ENCODE measurements at places on chromosomes 3 and 15. TPM values are rescaled to one million over a fixed set of nuclear protein-coding genes. Genes with fewer than 3 reads are reported as not detected.

Gene RTP4
- total RNA-seq, result 24.1 TPM

GRCh38 chr3:46089237-46090011 is 62.1 kb upstream of the XCR1 start:
- no peak overlapping the region for H3K4me3 ChIP-seq
- no peak overlapping the region for H3K27ac ChIP-seq
- peaks cover 27% of the 10 kb centered on the region for H3K27me3 ChIP-seq
- peaks cover 13% of the 10 kb centered on the region for H3K36me3 ChIP-seq

Gene TBCCD1
- 11.9 TPM for total RNA-seq

Gene ADAMTS17
- total RNA-seq, result 0.68 TPM

DNA sequence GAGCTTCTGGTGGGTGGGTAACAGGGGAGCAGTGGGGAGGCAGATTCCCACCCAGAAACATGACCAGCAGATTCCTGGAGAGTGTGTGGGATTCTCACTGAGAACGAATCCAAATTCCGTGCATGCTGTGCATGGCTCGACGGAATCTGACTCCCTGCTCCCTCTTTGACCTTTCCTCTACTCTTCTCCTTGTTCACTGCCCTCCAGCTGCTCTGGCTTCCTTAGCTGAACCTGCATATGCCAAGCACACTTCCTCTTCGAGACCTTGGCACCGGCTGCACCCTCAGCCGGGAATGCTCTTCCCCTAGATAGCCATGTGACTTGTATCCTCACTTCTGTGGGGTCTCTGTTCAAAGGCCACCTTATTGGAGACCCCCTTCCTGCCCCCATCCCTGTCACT is 6.3 kb downstream of the INSYN1 start:
- H3K27me3 ChIP-seq, result peaks cover 36% of the 10 kb centered on the region
- no peaks in the 10 kb centered on the region for H3K4me1 ChIP-seq
- no peak for DNase-seq
- H3K36me3 ChIP-seq, result no peaks in the 10 kb centered on the region
- H3K4me3 ChIP-seq, result no peak overlapping the region
- H3K27ac ChIP-seq, result no peak overlapping the region

DNA sequence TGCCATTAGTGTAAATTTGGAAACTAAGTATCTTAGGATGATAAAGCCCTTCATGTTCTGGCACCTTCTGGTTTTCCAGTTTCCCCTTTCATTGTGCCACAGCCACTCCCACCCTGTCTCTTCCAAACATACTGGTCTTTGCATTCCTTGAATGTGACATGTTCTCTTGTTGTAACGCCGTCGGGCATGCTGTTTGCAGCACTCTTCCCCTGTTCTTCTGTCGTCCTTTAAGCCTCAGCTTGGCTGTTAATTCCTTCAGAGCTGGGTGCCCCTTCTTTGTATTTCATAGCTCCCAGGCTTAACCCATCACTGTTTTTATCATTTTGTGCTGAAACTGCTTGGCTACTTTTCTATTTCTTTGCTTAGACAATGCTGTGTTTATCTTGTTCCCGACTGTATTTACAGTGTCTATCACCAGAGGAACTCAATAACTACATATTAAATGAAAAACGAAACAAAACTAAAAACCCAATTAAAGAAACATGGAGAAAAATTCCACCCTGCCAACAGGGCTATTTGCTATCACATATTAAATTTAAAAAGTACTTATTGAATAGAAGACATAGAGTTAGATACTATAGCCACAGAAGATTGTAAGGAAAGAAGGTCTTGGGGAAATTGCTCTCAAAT is 95.4 kb upstream of the KCNAB1 start:
- H3K4me3 ChIP-seq, result no peak overlapping the region
- DNase-seq, result no peak
- H3K4me1 ChIP-seq, result no peaks in the 10 kb centered on the region
- H3K36me3 ChIP-seq, result no peaks in the 10 kb centered on the region
- no peak overlapping the region for H3K27ac ChIP-seq
- peaks cover 25% of the 10 kb centered on the region for H3K27me3 ChIP-seq

Gene LCTL
- not detected for total RNA-seq

Gene CAND2
- not detected for total RNA-seq

DNA sequence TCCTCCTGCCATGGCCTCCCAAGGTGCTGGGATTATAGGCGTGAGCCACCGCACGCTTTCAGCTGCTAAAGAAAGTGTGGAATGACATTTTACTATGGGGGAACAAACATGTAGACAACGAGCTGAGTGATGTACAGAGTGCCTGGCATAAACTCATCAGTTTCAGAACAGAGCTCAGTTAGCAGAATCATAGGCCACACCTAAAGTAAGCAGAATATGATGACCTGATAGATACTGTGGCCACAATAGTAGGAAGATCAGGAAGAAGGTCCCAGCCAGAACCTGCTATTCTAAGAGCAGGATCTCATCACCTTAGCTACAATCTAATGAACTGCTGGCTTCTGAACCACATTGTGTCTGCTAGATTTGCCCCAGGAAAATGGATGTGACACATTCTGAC is 158.3 kb downstream of the TPRG1 start:
- H3K4me1 ChIP-seq, result peaks cover 80% of the 10 kb centered on the region
- peaks cover 37% of the 10 kb centered on the region for H3K36me3 ChIP-seq
- no peak for DNase-seq
- H3K4me3 ChIP-seq, result no peak overlapping the region

Gene ACOX2
- total RNA-seq, result not detected

Gene CHRNA5
- total RNA-seq, result 2.1 TPM

- no peaks in the 10 kb centered on the region for H3K36me3 ChIP-seq
- DNase-seq, result no peak
- H3K27ac ChIP-seq, result no peak overlapping the region
Measured at GRCh38 chr3:62046326-62046725, 327.0 kb downstream of the FEZF2 start.

DNA sequence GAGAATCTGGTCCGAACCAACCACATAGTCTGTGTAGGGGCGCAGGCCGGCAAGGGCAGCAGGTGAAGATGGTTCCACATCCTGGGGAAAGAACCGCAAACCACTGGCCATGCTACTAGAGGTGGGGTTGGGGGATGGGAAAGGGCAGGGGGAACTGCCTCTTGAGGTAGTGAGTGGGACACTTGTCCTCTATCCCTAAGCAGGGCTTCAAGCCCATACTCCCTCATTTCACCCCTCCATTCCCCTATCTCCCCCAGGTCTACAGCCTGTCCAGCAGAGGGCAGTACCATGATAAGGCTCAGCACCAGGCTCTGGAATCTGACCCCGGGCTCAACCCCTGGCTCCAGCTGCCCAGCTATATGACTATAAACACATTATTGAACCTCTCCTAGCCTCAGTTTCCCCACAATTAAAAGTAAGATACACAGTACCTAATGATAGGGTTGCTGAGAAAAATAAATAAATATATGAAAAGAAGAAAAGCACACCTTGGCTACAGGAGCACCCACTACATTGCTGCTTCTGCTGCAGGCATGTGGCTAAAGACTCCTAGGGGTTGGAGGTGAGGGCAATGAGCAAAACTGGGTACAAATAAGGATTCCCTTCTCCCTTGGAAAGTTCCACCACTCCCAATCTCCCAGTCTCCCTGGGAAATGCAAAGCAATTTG is 6.3 kb downstream of the GORASP1 start:
- H3K27me3 ChIP-seq, result no peaks in the 10 kb centered on the region
- H3K4me3 ChIP-seq, result no peak overlapping the region

Gene MED12L
- total RNA-seq, result 1.6 TPM

Gene ZNF860
- 0.08 TPM for total RNA-seq

Gene C3orf49
- total RNA-seq, result not detected

GRCh38 chr15:33234020-33234461 is 39.5 kb upstream of the FMN1 start:
- no peak for DNase-seq
- no peaks in the 10 kb centered on the region for H3K36me3 ChIP-seq
- H3K27me3 ChIP-seq, result peaks cover 8% of the 10 kb centered on the region
- no peak overlapping the region for H3K27ac ChIP-seq

- no peak overlapping the region for H3K27ac ChIP-seq
- no peak for DNase-seq
- H3K4me1 ChIP-seq, result no peaks in the 10 kb centered on the region
- no peaks in the 10 kb centered on the region for H3K27me3 ChIP-seq
- H3K4me3 ChIP-seq, result no peak overlapping the region
Measured at GRCh38 chr3:101602731-101603130, 28.8 kb downstream of the PCNP start.

Gene TAMM41
- 19.5 TPM for total RNA-seq

DNA sequence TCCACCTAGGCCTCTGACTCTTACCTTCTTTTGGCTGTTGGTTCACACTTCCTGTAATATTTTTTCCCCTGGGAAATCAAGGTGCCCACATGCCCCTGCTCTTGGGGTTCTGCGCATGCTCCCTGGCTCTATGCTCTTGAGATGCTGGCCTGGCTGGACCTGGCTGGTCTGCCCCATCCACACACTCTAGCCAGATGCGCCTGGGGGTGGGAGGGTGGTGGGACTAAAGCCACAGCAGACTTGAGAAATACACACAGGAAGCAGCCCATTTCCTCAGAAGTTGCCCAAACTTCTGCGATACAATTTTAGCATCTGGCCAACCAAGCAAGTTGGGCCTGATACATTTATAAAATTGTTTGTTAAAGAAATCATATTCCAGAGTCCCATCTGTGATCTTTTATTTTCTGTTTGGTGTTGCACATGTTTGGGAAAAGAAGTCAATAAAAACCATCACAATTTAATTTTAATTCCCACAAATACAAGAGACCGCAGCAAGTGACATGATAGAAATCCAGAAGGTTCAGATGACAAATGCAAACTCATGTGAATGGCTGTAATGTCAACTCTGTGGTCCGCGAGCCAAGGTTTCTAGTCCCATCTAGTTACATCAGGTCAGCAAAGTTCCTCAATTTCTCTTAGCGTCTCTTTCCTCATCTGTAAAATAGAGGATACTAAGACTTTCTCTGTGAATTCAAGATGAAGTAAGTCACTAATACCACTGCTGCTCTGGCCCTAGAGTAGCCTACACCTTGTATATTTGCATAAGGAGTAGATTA is 55.9 kb upstream of the MEF2A start:
- H3K4me3 ChIP-seq, result no peak overlapping the region
- H3K27me3 ChIP-seq, result no peaks in the 10 kb centered on the region
- peaks cover 21% of the 10 kb centered on the region for H3K4me1 ChIP-seq
- DNase-seq, result no peak

- no peak overlapping the region for H3K4me3 ChIP-seq
- no peaks in the 10 kb centered on the region for H3K36me3 ChIP-seq
- no peaks in the 10 kb centered on the region for H3K27me3 ChIP-seq
Measured at GRCh38 chr3:59502806-59503205, 453.0 kb upstream of the CFAP20DC start.

- no peaks in the 10 kb centered on the region for H3K4me1 ChIP-seq
- H3K27me3 ChIP-seq, result peaks cover 15% of the 10 kb centered on the region
- no peak overlapping the region for H3K27ac ChIP-seq
- no peak for DNase-seq
Measured at GRCh38 chr15:73882761-73883419, 9.5 kb downstream of the TBC1D21 start.

Gene SLC9C1
- not detected for total RNA-seq

Gene HCN4
- total RNA-seq, result not detected

DNA sequence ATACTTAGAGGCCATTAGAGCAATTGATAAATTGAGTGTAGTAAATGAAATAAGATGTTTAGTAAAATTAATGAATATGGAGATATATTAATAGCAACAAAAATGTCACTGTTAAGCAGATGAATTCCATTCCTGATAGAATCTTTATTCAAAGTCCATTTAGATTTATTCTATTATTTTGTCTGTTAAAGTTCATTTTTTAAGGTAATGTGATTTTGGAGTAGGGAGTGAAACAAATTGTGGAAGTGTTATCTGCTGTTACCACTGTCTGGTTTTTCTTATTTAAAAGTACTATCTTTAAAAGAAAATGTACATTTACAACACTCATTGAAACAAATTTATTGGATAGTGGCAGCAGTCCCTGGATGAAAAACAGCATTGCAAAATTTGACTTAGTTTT is 70.4 kb downstream of the PPM1L start:
- peaks cover 3% of the 10 kb centered on the region for H3K27me3 ChIP-seq
- DNase-seq, result no peak
- H3K36me3 ChIP-seq, result no peaks in the 10 kb centered on the region
- H3K27ac ChIP-seq, result no peak overlapping the region

Gene SLC51A
- total RNA-seq, result not detected

DNA sequence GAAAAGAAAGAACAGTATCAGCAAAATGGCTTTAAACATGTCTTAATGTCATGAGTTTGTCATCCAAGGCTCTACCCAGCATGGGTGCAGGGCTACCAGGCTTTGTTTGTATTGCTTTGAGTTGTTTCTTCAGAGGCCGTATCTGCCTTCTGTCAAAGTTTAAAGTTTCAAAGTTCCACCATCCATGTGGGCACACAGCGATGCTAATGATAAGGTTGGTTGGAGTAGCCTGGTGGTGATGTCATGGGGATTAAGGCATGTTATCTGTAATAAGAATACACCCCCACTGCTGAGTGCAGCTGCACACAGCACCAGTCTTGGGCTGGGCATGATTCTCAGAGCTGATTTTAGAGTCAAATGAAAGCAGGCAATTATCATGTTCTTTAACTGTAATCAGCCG is 72.0 kb upstream of the LRTM1 start:
- H3K4me3 ChIP-seq, result no peak overlapping the region
- H3K27ac ChIP-seq, result no peak overlapping the region
- H3K27me3 ChIP-seq, result no peaks in the 10 kb centered on the region
- DNase-seq, result no peak
- no peaks in the 10 kb centered on the region for H3K4me1 ChIP-seq
- H3K36me3 ChIP-seq, result no peaks in the 10 kb centered on the region

- H3K4me1 ChIP-seq, result peaks cover 4% of the 10 kb centered on the region
- H3K27me3 ChIP-seq, result peaks cover 16% of the 10 kb centered on the region
- H3K4me3 ChIP-seq, result no peak overlapping the region
- no peak overlapping the region for H3K27ac ChIP-seq
- H3K36me3 ChIP-seq, result no peaks in the 10 kb centered on the region
Measured at GRCh38 chr15:45205192-45205591, 17.4 kb upstream of the SHF start.

Gene RBP2
- total RNA-seq, result not detected

DNA sequence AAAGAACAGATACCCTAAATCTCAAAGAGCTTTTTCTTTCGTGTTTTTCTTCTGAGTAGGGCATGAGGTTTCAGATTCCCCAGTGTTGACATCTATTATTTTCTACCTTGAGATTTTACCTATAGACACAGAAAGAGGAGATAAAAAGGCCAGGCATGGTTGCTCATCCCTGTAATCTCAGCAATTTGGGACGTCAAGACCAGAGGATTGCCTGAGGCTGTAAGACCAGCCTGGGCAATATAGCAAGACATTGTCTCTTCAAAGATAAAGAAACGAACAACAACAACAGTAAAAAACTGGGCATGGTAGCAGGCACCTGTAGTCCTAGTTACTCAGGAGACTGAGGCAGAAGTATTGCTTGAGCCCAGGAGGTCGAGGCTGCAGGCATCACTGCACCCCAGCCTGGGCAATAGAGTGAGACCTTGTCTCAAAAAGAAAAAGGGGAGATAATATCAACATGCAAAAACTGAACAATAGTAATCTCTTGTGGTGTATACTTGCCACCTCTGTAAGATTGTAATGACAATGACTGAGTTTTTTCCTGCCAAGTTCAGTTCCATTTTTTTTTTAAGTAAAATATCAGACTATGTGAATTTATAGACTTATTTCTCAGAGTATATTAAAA is 71.3 kb downstream of the MBNL1 start:
- H3K27ac ChIP-seq, result peak overlapping the region; percentile 16
- H3K4me1 ChIP-seq, result peaks cover 36% of the 10 kb centered on the region
- H3K4me3 ChIP-seq, result no peak overlapping the region
- peaks cover 62% of the 10 kb centered on the region for H3K36me3 ChIP-seq
- no peaks in the 10 kb centered on the region for H3K27me3 ChIP-seq

Gene HIGD2B
- not detected for total RNA-seq

GRCh38 chr3:127835993-127836882 is 13.9 kb upstream of the MGLL start:
- DNase-seq, result no peak
- no peak overlapping the region for H3K4me3 ChIP-seq
- no peak overlapping the region for H3K27ac ChIP-seq

Measured in activated CD4-positive, alpha-beta memory T cell treated with anti-CD3 and anti-CD28 coated beads, Interleukin-2, amount 10 ng/mL, durations not matched to agents 7 days and 5 days (primary cell).